ENCODE measurements at places on chromosomes 3 and 15.

DNA sequence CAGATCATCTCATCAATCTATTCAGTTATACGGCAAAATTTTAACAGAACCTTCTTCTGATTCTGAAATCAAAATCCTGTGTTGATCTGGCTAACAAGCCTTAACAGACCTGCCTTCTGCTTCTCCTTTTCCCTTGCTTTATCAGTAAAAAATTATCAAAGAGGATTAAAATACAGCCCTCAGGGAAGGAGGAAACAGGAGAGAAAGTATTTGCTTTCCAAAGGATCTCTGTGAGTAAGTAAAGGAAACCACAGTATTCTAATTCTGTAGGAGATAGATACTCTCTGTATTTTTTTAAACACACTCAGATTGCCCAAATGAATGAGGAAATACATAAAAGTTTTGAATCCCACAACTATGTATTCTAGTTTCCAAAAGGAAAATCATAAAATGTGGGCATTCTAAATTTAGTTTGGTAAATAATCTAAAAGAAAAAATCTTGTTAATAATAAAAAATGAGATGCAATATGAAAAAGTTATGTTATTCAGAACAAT is 221.8 kb downstream of the ZIC1 start:
- DNase-seq, result no peak

- no peak for DNase-seq
Measured at GRCh38 chr15:48695088-48695826, 49.7 kb upstream of the FBN1 start.

- DNase-seq, result peak; percentile 55
Measured at GRCh38 chr3:141410846-141411245, 42.5 kb downstream of the ZBTB38 start.

- DNase-seq, result no peak
Measured at GRCh38 chr15:40908095-40908494, 13.8 kb downstream of the VPS18 start.

GRCh38 chr3:111252779-111253178 is 181.2 kb downstream of the NECTIN3 start:
- no peak for DNase-seq

DNA sequence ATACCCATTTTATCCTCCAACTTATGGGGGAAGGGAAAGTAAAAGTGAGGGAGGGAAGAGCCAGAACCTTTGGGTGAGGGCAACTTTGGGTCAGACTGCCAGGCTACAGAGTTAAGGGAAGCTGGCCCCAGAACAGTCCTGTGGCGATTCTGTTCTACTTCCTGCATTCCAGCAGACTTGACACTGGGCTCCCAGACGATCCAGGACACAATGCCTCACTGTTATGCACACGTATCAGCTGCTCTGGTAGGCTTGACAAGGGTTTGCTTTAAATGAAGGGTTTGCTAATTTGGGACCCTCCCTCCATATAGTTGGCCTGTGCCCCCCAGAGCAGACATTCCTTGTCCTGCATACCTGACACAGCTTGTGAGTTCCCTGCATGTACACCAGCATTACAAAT is 10.7 kb downstream of the GORASP1 start:
- DNase-seq, result no peak

DNA sequence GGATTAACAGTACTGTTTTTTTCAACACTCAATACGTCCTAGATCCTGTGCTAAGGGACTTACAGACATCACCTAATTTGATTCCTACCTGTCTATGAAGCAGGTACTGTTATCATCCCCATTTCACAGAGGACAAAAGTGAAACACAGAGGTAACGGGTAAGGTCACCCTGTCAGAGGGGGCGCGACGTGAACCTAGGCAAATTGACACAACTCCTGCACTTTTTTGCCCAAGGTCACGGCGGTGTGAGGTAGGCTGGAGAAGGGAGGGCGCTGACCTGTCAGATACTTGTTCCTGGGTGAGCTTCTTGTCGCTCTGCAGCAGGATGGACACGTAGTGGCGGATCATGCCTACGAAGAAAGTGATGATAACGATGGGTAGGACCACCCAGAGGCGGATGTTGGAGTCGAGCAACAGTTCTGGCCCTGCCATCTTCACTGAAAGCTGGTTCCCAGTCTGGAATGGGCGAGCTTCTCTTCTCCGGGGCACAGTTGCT is 363 bp downstream of the EMC3 start:
- no peak for DNase-seq

DNA sequence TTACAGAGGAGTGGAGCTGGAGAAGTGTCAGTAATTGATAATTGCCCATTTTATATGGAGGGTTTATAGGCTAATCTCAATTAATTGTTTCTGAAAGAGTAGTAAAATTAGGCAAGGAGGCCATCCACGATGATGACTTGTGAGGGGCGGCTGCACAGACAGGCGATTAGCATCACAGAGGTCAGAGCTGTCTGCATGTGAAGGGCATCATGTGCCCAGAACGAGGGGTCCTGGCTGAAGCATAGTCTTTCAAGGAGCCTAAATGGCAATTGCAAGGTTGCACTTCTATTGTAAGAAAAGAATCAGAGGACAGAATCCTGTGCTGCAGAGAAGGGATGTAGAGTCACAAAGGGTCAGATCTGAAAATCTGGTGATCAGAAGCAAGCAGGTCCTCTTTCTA is 196.6 kb downstream of the EBLN2 start:
- DNase-seq, result no peak

- DNase-seq, result no peak
Measured at GRCh38 chr3:3603351-3603750, 195.9 kb upstream of the LRRN1 start.

DNA sequence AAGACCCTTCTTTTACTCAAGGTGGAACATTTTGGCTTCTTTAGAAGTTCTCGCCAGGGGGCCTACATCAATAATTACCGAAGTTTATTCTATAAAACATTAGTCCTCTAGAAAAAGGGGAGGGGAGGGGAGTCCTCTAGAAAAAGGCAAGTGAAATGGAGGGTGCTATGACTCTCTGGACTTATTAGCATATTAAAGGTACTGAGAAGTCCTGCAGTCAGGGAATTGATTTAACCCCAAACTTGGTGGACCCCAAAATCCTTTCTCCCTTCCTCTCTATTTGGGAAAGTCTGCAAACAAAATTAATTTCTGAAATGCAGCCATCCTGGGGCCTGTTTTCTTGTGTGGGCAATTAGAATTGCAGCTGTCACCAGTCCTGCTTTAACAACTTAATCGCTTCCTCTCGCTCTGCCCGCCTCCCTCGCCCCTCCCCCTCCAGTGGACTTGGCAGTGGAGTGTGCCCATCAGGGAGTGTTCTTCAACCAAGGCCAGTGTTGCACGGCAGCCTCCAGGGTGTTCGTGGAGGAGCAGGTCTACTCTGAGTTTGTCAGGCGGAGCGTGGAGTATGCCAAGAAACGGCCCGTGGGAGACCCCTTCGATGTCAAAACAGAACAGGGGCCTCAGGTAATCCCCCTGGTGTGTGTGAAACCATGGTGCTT is 18.9 kb upstream of the LRRK1 start:
- DNase-seq, result no peak

GRCh38 chr3:142802891-142803290 is 79.1 kb downstream of the TRPC1 start:
- DNase-seq, result no peak

- DNase-seq, result no peak
Measured at GRCh38 chr3:56997675-56998074, 62.8 kb upstream of the SPATA12 start.

DNA sequence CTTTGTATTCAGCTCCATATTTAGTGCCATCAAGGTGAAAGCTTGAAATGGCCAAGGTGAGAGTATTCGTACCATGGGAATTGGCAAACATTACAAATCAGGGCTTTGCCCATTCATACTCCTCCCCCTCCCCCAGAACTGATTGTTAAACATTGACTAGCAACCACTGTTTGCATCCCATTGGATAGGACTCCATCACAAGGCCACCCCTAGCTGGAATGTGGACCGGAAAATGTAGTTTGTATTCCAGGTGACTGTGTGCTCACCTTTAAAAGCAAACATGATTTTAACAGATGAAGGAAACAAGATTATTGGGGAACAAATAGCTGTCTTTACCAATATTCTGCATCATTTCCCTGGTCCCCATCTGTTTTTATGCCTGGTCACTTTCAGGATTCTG is 14.1 kb downstream of the ST3GAL6 start:
- DNase-seq, result no peak

DNA sequence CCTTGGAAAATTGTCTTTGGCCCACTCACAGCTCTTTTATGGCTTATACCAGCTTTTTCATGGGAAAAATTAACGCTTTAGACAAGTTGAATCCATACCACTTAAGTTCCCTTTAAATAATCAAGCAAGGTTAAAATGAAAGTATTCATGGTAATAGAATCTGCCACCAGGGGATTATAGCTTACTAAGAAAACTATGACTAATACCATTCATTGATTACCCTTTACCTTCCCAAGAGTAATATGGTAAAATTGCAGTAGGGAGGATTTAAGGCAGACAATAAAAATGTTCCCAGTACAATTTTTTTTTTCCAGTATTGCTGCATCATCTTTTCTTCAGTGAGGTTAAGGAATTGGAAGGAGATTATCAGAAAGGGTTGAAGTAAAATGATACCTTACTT is 641.1 kb upstream of the NAALADL2 start:
- no peak for DNase-seq

- DNase-seq, result peak; percentile 42
Measured at GRCh38 chr3:31996195-31996594, 14.6 kb downstream of the ZNF860 start.

- no peak for DNase-seq
Measured at GRCh38 chr15:64251658-64252057, 88.8 kb upstream of the PPIB start.

- no peak for DNase-seq
Measured at GRCh38 chr3:99607151-99607550, 31.2 kb upstream of the COL8A1 start.

DNA sequence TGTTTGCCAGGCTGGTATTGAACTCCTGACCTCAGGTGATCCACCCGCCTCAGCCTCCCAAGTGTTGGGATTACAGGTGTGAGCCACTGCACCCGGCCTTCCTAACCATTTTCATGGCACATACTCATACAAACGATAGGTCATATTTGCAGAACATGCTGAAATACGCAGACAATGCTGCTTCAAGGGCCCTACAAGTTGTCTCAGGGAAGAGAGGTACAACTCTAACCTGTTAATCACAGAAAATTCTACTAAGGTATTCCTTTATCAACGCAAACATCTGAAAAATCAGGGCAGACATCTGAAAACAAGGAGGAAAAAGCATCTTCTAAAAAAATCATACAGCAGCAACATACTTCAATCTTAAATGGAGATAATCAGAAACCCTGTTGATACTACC is 39.9 kb downstream of the RAF1 start:
- no peak for DNase-seq

DNA sequence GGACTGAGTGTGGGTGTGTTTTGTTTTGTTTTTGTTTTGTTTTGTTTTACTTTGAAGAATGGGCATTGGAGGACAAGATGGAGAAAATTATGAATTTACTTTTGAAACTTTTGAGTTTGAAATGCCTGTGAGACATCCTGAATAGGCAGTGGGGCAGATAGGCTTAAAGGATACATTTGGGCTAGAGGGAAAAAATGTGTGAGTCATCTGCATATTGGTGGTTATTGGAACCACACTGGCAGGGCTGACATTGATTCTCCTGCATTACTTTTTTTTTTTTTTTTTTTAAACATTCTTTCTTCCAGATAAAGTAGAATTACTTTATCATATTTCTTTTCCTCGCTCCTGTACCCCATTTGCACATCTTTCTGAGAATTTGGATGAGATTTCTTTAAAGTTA is 56.1 kb downstream of the CALML4 start:
- no peak for DNase-seq

DNA sequence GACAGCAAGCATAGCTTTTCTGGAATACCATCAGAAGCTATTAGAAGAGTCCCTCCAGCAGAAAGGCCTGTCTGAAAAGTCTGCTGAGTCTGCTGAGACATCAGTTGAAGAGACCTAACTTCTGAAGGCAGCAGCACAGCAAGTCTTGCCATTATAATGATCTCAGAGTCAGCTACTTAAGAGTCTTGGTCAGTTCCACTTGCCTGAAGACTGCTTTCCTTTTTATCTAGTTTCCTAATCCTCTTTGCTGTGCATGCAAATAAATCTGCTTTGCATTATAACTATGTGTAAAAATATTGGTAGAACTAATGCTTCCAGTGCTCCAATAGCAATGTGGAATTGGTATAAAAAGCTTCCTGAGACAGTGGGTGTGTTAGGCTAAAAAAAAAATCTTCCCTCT is 34.9 kb upstream of the CPOX start:
- DNase-seq, result no peak

DNA sequence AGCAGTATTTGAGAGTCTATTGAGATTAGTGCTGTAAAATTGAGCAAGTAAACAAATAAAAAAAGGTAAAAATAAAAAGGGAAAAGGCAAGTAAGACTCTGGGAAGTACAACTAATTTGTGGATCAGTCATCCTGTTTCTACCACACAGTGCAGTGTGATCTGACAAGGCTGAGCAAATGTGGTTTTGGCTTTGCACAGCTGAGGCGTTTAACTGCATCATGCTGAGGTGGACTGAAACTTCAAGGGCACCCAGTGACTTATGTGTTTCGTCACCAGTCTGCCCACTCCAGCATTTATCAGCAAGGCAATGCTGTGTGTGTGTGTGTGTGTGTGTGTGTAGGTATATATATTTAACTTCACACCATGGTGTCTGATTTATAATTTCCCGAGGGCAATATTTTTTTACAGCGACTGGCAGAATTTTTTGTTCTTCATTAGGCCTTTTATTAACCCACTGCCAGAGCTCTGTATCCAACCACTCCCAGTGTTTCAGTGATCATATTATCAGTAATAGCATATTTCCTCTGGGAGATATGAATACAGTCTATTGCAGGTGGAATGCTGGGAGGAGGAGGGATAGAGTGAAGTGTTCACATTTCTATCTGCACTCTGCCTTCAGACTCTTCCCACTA is 131.5 kb upstream of the SATB1 start:
- peak; percentile 97 for DNase-seq

DNA sequence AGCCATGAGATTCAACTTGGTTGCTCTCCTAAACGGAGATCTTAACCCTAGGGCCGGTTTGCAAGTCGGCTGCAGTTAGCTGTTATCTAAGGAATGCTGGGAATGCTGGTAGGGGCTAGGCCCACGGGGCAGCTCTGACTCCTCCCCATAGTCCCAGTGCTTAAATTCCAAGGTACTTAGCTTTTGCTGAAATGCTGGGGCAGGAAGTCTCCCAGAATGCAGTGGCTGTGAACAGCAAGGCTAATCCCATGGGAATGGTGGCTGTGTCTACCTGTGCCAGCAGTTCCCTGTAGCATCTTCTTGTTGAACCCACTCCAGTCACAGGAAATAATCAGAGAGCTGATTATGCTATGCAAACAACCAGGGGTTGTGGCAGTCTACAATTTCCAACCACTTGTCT is 102.5 kb upstream of the TJP1 start:
- DNase-seq, result no peak

All from activated CD4-positive, alpha-beta T cell treated with anti-CD3 and anti-CD28 coated beads, Interleukin-2, amount 50 U/mL, for 16 hours (primary cell).